ENCODE measurements at places on chromosomes 5 and 9. TPM values are rescaled to one million over a fixed set of nuclear protein-coding genes. Genes with fewer than 3 reads are reported as not detected.

Gene IFNA13
- polyA plus RNA-seq: not detected

Gene C9
- polyA plus RNA-seq: not detected

- DNase-seq: peak; percentile 13
Measured at GRCh38 chr9:89879276-89879675, 274.5 kb downstream of the GADD45G start.

DNA sequence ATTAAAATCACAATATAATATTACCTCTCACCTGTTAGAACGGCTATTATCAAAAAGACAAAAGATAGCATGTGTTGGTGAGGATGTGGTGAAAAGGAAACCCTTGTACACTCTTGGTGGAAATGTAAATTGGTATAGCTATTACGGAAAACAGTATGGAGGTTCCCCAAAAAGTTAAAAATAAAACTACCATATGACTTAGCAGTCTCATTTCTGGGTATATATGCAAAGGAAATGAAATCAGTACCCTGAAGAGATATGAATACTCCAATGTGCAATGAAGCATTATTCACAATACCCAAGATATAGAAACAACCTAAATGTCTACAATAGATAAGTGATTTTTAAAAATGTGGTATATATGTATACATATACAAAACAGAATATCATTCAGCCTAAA lies 199.9 kb downstream of the SNX18 start:
- no peak for DNase-seq

Gene LCN12
- 2.1 TPM for polyA plus RNA-seq

Gene GABRB2
- 0.25 TPM for polyA plus RNA-seq

DNA sequence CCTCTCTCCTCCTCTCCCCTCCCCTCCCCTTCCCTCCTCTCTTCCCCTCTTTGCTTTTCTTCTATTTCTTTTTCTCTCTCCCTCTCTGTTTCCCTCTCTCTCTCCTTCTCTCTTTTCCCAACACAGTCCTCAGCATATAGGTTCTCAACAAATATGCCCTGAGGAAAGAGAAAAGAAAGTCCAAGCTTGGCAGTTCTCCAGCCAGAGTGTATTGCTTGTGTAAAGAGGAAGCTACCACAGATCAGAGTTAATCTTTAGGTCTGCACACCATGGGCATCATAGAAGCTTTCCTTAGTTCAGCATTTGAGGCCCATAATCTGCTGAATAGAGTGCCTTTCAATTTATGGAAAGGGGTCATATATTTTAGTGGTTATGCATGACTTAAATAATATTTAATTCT lies 382.8 kb upstream of the WWC1 start:
- DNase-seq: no peak

Gene OGN
- not detected for polyA plus RNA-seq

- DNase-seq: no peak
Measured at GRCh38 chr9:124384846-124385245, 30.4 kb downstream of the PSMB7 start.

Gene TYRP1
- polyA plus RNA-seq: 0.15 TPM

Gene HSPB3
- polyA plus RNA-seq: not detected

DNA sequence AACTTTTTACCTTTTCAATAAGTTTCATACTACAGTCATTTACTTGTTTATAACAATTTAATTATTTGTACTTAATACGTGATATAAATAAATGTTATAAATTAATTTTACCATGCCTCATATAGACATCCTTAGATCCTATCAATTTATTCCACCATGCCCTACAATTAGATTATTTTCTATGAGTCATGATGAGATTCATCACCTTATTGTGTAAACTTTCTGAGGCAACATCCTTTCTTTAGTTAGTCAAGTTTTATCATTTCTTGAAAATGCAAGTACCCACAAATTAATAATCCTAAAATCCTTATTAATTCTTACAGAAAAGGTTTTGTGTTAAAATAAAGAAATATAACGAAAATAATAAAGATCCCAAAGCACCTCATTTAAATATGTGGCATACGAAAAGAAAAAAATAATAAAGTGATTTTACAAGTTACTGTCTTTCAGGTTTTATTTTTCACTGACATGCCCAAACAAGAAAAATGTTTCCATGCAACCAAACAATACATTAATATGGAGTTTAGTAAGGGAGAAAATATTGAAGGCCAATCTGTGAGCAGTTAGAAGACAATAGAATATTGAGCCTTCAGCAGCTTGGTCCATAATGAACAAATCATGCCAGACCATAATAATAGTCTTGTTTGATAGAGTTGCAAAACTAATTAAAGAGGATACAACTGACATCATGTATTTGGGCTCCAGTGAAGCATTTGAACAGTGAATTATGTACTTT lies 188.7 kb upstream of the MRPS30 start:
- no peak for DNase-seq

Gene MGAT4B
- 128 TPM for polyA plus RNA-seq

Gene F12
- polyA plus RNA-seq: 12.0 TPM

GRCh38 chr5:45162974-45163373 lies 354.2 kb downstream of the MRPS30 start:
- DNase-seq: no peak

GRCh38 chr5:93304456-93305250 lies 276.4 kb downstream of the NR2F1-AS1 start:
- no peak for DNase-seq

Gene MYOZ3
- polyA plus RNA-seq: 12.4 TPM

DNA sequence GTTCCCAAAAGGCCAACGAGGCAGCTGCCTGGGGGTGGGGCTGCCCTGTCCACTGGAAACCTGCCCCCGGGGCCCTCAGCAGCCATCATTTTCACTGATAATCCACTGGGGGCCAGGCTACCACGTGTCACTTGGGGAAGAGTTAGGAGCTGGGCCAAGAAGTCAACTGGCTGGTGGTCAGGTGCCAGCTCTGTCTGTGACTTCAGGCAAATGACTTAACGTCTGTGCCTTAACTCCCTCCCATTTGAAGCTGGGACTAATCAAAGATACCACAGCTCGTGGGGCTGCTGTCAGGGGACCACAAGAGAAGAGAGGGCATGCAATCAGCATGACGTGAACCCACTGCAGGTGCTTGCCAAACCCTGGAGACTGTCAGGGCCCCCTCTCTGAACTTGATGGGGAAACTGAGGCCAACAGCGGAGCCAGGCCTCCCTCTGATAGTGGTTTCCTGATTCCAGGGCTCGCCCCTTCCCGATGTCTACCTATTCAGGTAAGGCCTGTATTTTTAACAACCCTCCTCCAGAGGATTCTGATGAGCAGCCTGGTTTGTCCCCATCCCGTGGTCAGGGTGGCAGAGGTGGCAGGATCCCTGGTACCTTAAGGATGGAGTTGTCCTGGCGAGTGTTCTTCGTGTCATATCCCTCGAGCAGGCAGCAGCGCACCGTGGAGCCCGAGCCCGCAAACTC lies 12.3 kb upstream of the DPM2 start:
- no peak for DNase-seq

Gene F2RL1
- 26.6 TPM for polyA plus RNA-seq

- no peak for DNase-seq
Measured at GRCh38 chr5:172502969-172503368, 48.6 kb upstream of the SH3PXD2B start.

DNA sequence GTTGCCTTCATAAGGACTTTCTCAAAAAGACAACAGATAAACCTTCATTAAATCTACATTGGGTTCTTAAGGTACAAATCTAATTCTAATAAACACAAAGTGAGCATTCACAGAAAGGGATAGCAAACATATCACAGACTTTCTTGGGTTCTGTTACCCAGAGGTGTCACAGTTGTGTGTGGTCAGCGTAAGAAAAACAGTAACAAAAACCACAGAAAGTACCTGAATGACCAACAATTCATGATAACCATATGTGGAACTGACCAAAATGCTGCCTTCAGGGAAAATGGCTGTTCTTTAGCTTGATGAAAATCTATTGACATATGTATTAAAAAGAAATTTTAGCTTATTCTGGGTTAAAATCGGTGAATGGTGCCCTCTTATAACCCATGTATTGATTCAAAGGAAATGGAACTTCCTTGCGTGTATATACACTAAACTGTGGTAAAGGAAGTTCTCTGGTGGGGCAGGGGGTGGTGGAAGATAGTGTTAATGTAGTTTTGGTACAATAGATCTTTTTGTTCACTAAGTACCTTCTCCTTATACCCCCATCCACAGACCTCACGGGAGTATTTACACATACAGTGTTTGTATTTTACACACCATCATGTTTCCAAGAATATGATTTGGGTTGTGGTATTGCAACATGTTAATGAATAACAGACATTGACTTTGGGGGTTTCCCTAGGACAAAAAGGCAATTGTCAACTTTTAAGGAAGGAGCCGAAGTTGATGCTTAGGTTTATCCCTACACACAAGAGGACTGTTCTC lies 152.5 kb downstream of the APBA1 start:
- no peak for DNase-seq

Gene GMCL2
- polyA plus RNA-seq: not detected

DNA sequence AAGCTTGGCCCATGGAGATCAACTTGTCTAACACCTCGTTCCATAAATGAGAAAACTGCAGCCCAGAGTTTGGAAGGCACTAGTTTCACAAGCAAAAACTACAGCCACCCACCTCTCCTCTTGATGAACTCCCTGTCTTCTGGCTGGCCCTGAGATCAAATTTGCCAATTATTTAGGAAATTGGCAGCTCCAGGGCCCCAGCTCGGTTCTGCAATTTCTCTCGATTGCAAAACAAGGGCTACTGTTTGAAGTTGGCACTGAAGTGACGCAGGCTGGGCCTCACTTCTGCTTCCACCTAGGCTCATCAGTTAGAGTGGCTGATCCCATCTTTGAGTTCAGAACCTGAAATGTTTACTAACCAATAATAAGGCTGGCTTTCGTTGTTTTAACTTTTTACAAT lies 3.7 kb upstream of the GPX3 start:
- no peak for DNase-seq

Gene PTPA
- polyA plus RNA-seq: 114 TPM

- DNase-seq: no peak
Measured at GRCh38 chr5:96187309-96188027, 225.8 kb upstream of the ELL2 start.

Gene PMPCA
- 78.1 TPM for polyA plus RNA-seq

Gene FSD1L
- 0.91 TPM for polyA plus RNA-seq

Gene CARD9
- polyA plus RNA-seq: 0.15 TPM

- DNase-seq: no peak
Measured at GRCh38 chr5:113256671-113257452, 177.9 kb downstream of the TSSK1B start.

Data from H1 (cell line).